ENCODE measurements at places on chromosomes 5 and 9. TPM values are rescaled to one million over a fixed set of nuclear protein-coding genes. Genes with fewer than 3 reads are reported as not detected.

Gene SGCD
- total RNA-seq, result 3.7 TPM

Gene ENG
- total RNA-seq, result 7.1 TPM

Gene ANKRD34B
- not detected for total RNA-seq

Gene BSPRY
- not detected for total RNA-seq

Gene MZB1
- not detected for total RNA-seq

Data from uterine smooth muscle cell (primary cell).